Stimulated activated naive CD8-positive, alpha-beta T cell treated with anti-CD3 and anti-CD28 coated beads, Interleukin-15, Interleukin-2, amounts not matched to agents 100 U/mL and 50 U/mL, for 24 hours (primary cell): ENCODE measurements at places on chromosomes 7 and 10.

DNA sequence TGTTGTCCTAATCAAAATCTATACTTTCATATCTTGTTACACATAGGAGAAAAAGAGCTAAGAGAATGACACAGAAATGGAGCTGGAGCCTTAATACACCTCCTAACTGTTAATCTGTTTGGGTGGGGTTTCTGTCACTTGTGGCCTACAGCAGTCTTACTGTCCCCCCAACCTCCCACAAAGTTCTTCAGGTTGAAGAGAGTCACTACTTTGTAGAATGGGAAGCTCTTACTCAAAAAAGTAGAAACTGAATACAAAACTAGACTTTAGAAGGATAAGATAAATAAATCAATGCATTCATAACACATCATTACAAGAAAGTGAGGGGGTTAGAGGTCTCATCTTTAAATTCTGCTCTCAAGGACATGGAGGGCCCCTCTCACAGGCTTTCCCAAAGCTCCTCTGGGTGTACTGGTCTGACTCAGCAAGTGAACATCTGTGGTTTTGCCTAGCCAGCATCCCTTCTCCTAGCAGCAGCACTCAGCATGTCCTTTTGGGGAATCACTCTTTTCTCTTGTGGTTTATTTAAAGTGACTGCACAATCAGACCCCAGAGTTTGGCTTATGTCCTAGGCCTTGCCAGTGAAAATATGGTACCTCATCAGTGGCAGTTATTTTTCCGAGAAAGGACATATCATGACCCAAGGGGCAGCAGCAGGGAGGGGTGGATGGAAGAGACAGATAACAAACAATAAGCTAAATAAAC, 2.0 kb upstream of the BLVRA start:
- peak; percentile 19 for DNase-seq

GRCh38 chr10:59181668-59182067, 5.2 kb downstream of the PHYHIPL start:
- no peak for DNase-seq

DNA sequence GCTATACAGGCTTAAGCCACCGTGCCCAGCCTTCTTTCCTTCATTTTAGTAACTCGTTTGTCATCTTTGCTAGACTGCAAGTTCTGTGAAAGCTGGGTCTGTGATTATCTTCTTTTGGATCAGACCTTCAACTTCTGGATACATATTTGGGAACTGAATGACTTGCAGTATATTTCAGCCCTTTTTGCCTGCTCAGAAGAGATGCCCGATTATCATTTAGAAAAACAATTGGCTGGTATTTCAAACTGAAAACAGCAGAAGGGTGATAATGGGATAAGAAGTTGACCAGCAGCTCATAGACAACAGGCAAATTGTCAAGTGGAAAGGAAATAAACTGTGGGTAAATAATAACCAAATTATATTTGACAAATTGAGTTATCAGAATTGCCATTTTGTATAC, 14.6 kb downstream of the RSBN1L start:
- DNase-seq: no peak

- DNase-seq: no peak
Observed at GRCh38 chr7:84251277-84251781, 56.7 kb upstream of the SEMA3A start.

DNA sequence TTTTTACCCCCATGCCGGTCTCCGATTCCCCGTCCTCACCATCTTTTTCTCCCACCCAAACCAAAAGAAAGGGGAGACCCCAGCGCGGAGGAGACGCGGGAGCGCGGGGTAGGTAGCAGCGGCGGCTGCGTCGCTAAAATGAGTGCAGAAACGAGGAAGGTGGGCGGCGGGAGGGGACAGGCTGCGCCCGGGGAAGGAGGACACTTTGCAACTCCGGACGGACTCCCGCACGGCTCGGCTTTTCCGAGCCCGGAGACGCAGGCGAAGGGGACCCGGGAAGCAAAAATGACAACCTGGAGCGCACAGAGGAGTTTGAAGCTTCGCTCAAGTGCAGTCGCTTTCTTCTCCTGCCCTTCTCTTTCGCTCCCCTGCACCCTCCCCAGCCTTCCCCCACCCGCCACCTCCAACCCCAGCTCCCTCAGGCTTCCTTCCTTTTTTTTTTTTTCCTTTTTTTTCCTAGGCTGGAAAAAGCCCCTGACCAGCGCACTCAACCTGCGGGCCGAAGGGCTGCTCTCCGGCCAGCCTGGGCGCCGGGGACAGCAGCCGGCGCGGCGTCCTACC, 453 bp downstream of the SFMBT2 start:
- DNase-seq: peak; percentile 65

- no peak for DNase-seq
Observed at GRCh38 chr7:20795881-20796280, 9.2 kb upstream of the SP8 start.
